SK-N-SH treated with all-trans-retinoic acid at 6 μM for 48 hours (cell line): ENCODE measurements at places on chromosomes 11 and 22.
A peak's percentile ranks its signal among the peaks of the same experiment; 100 is the strongest.

GRCh38 chr22:19088866-19089595, 33.2 kb downstream of the DGCR2 start:
- no peak for ATAC-seq

GRCh38 chr22:22954656-22955055, 67.0 kb downstream of the IGLL5 start:
- ATAC-seq, result no peak

- ATAC-seq, result no peak
These were observed 6.6 kb upstream of the RPS6KA4 start for GRCh38 chr11:64352099-64352994.

DNA sequence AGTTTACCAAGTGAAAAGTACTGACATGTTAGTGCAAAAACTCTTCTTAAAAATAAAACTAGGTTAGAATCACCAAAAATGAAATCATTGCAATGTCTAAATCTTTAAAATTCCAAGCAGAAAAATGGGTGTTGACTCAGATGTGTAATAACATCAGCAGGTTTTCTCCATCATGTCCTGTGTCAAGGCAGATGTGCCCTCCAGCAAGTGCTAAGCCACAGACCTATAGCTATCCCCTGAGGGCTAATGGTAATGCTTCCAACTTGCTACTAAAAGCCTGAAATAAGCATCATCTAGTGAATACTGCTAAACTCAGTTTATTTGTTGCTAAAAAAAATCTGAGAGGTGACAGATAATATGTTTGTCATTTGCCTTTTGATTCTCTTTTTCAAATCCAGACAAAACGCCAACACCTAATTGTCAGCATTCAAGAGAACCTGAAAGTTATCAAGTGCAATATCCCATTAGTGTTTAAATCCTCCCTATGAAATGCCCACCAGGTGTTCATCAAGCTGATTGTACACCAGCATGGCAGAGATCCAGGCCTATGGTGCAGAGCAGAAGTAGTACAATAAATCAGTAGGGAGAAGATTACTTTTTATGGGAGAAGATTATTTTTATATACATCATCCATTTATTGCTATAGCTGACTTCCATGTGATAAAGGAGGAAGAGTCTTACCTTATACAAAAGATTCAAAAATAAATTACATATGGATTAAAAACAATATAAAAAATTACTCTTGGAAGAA, 55.1 kb upstream of the SYT9 start:
- no peak for ATAC-seq

GRCh38 chr11:44923806-44924205, 26.9 kb downstream of the TP53I11 start:
- ATAC-seq, result no peak

DNA sequence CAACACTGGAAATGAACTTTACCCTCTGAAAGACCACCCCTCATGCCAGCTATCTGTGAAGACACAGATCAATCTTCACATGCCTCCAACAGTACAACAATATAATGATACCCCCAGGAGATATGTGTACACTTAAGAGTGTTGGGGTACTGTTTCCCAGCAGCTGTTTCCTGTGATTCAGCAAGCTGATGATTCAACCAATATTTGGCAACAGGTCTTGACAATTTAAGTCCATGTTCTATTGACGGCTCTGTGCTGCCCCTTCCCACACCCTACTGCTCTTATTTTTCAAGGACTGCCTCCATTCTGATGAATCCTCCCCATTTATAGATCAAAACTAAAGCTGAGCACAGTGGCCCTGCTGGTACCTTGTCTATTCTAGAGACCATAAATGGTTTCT, 6.6 kb downstream of the SNX19 start:
- no peak; the same call in 2 of the 3 replicates for ATAC-seq

GRCh38 chr22:44351037-44351436, 38.3 kb upstream of the SHISAL1 start:
- no peak for ATAC-seq

- no peak for ATAC-seq
These were observed 53.3 kb downstream of the SCN3B start for GRCh38 chr11:123601136-123601535.

GRCh38 chr11:118321386-118322082, 17.0 kb downstream of the CD3E start:
- ATAC-seq, result no peak

GRCh38 chr22:31377612-31378011, 21.8 kb upstream of the DRG1 start:
- no peak for ATAC-seq

GRCh38 chr22:38766076-38766777, 10.4 kb upstream of the SUN2 start:
- ATAC-seq, result peak; percentile 87

GRCh38 chr22:46583571-46583970, 36.6 kb upstream of the GRAMD4 start:
- no peak for ATAC-seq

DNA sequence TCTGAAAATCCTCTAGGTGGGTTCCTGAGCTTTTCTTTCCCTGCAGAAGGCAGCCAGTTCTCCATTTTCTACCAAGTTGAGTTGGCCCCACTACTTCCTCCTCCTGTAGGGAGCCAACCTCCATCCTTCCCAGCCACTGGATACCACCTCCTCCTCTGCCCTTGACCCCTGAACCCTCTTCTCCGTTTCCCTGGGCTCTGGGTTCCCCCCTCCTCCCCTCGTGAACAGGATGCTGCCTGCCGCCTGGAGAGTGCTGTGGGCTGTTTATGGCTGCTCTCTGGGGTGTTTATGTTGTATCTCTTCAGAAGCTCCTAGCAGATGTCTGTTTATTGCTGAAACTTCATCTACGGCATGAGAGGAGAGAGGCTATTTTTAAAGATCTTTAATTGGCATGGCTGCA, 8.6 kb downstream of the MICAL2 start:
- ATAC-seq, result 0 out of 3 replicates have a peak, but pooled peaks have one; percentile 10

- peak; percentile 29 for ATAC-seq
These were observed 726 bp downstream of the ST3GAL4 start for GRCh38 chr11:126355926-126356897.

- no peak for ATAC-seq
These were observed 6.3 kb downstream of the MS4A12 start for GRCh38 chr11:60498853-60499252.

DNA sequence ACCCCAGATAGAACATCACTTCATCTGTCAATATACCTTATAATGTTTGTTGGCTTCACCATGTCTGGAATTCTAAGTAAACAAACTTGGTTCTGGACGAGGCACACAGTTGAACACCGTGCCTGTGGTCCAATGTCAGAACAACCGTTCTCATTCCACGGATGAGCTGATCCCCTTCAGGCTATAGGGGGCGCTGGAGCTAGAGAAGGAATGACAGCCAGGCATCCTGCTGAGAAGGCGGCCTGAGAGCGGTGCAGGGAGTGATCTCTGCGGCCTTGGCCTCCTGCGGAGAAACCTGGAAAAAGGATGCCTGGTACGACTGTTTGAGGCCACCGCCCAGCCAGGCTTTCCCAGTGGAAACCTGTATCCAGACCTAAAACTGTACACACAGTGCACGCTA, 48.7 kb downstream of the FDX1 start:
- no peak for ATAC-seq

DNA sequence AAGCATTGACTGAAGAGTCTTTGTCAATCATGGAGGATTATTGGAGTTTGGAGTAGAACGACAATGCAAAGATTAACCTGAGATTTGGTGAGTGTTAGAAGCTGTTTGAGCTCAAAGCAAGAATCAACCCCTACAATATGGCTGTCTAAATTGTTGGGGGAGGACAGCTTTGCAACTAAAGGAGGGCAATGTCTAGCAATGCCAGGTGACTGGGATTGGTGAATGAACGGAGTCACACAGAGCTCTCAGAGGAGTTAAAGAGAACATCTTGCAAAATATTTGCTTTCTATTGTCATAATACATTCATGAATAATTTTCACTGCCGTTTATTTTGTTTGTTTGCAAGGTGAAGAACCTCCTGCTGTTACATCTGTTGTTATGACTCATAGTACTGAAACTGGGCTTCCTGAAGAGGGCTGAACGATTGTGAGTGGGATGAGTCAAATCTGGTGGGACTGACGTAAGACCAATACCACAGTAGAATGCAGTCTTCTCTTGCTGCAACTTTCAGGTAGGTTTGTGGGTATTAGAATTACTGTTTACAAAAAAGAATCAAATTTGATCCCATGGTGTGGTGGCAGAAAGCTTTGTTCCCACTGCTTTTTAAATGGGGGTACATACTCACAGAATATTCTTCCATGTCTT, 281.9 kb downstream of the CADM1 start:
- ATAC-seq, result no peak

DNA sequence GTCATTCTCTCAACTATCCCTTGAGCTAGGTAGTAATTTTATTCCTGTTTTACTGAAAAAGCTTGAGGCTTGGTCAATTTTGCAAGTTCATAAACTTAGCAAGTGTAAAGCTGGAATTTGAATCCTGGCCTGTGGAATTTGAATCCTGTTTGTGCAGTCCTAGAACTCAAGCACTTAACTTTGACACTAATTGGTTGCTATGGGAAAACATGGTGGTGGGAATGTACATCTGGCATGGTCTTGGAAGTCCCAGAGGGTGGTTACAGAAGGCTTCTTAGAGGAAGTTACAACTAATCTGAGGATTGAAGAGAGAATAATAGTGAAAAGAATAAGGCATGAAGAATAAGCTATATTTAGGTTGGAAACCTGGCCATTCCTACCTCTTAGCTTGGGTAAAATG, 66.5 kb upstream of the LIN7C start:
- ATAC-seq, result no peak

DNA sequence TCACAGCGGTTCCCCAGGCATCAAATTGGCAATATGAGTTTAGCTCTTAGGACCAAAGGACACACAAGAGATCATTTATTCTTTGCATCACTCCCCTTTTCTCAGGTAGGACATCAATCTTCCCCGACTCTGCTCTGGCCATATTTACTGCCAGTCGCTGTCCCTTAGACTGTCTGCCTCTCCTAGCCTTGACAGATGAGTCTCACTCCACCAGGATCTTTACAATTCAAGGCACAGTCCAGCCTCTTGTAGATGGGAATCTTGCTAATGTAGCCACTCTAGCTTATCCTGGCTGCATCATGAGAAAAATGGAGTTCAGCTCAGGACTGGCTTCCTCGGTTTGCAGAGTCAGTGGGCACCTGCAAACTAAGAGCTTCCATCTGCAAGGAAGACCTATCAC, 915.2 kb downstream of the NTM start:
- no peak for ATAC-seq

- peak; percentile 41; the same call in 1 of the 3 replicates for ATAC-seq
These were observed 89.2 kb downstream of the GRAMD1B start for GRCh38 chr11:123519055-123519796.

DNA sequence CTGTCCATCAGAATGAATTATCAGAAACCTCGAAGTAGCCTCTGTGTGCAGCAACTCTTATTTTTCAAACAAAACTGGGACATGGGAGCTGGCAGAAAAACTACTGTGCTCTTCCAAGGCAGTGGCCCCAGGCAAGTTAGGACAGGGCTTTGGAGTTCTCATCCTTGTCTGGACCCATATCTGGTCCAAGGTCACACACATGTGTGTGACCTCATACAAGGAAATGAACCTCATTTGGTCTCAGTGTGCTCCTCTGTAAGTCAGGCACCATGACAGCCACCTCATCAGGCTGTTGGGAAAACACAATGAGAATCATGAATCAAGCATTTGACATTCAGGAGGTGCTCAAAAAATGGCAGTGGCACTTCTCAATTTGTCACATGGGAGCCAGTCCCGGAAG, 25.8 kb downstream of the LARGE1 start:
- no peak for ATAC-seq

GRCh38 chr11:46277313-46277621, 195 bp upstream of the CREB3L1 start:
- ATAC-seq, result peak; percentile 40

DNA sequence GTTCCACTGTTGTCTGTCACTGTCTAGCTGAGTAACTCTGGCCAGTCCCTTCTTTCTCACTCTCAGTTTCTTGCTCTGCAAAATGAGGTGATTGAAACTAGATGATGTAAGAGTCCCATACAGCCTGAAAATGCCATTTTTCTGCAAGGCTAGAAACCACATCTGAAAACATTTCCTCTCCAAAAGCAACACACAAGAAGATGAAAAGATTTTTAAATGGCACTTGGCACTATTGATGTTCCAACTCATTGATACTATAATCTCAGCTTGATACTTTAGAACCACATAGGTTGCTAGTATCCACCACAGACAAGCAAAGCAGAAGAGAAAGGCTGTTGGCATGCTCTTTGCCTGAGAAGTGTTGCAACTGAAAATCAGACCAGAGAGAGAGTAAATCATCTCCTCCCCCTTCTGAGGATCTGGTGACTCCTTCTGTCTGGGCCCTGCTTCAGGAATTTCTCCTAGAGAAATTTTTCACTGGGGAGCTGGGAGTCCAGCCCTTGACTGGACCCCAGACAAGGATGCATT, 1217.9 kb downstream of the LRRC4C start:
- no peak for ATAC-seq

- 0 out of 3 replicates have a peak, but pooled peaks have one; percentile 1 for ATAC-seq
These were observed 1.3 kb downstream of the WEE1 start for GRCh38 chr11:9574622-9575259.

DNA sequence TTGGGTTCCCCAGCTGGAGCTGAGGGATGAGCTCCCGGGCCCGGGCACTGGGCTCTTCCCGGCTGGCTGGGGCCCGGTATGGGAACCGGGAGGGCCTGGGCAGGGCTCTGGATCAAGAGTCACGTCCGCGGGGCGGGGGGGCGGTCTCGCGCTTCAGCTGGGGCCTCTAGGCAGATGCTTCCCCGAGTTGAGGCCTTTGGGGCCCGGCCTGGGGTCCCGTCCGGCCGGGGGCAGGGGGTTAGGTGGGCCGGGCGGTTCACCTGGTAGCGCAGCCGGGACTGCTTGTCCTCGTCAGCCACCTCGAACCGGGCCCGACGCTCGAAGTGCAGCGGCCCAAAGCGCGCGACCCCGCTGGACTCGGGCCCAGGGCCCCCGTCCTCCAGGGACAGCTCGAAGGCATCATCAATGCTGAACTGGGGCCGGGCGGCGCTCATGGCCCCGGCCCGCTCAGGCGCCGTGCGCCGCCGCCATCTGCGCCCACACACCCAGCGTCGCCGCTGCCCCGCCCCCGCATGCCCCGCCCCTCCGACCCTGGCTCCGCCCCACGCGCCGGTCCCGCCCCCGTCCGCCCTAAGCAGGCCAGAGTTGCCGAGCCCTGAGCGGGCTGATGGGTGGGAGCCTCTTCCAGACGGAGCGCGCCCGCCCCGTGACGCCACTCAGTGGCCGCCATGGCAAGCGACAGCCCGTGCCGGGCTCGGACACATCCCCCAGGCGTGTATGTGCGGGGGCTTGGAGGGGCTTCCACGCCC, at the start of gene TMEM134:
Gene TMEM134, minus strand, starts transcription at position 493 of the 749 bp plus-strand sequence. Its CDS starts 59 bp downstream, at position 434.
- ATAC-seq, result peak; percentile 80

DNA sequence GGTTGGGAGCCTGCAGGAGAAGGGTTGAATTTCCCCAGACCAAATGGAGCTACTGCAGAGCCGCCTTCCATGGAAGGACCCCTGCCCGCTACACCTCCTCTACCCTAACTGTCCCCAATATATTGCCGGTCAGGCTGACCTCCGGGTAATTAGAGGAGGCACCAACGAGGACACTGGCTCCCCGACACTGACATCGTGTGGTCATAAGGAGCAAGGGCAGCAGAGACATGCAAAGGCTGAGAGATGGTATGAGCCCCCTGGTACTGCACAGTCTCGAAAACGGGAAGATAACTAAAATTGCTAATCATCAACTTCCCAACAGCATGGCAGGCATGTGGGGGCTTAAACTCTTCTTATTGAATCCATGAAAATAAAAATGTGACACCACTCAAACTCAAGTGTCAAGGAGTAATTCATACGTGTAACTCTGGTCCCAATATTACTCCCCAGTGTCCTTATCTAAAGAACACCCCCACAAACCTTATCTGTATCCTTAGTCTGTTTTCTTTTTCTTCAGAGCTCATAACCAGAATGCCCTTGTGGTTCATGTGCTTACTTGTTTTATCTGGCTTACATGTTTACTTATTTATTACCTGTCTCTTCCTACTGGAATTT, 4.4 kb downstream of the CAVIN3 start:
- ATAC-seq, result peak; percentile 90
